ENCODE measurements at places on chromosomes 12 and 14.

- DNase-seq = no peak
Observed at GRCh38 chr12:106074361-106074705, 64.4 kb downstream of the NUAK1 start.

DNA sequence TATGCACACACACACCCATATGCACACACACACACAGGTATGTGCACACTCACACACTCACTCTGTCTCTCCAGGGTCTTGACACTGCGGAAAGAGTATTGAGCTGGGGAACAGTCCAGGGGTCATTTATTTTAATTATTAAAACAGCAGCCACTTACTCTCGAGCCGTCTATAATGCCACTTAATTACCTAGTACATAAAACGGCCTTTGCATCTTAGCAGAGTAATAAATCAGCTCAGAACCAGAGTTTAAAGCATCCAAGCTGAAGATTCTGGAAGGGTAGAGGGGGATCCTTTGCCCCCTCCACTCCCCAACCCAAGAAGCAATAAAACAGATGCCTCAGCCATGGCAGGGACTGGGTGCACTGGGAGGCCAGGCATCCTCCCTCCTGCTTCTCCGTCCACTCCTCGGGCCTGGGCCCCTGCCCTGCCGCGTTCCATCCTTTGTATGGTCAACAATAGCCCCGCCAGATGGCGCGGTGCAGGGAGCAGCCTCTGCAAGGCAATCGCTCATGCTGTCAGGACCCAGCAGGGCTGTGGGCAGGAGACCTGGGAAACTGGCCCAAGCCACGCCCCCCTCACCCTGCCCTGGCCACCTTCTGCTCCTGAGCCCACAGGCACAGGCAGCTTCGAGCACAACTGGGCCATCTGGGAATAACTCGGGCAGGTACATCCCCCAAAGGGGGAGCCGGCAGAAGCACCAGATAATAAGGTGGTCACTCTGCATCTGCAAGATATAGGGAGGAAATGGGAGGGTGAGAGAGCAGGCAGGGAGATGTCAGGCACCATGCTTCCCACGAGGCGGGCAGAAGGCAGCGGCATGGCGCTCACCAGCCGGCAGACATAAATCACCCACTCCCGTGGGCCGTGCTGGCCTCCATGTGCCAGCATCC is 40.9 kb downstream of the CCDC85C start:
- DNase-seq = no peak

GRCh38 chr12:49708851-49709250 is 1.6 kb upstream of the FMNL3 start:
- no peak for DNase-seq

DNA sequence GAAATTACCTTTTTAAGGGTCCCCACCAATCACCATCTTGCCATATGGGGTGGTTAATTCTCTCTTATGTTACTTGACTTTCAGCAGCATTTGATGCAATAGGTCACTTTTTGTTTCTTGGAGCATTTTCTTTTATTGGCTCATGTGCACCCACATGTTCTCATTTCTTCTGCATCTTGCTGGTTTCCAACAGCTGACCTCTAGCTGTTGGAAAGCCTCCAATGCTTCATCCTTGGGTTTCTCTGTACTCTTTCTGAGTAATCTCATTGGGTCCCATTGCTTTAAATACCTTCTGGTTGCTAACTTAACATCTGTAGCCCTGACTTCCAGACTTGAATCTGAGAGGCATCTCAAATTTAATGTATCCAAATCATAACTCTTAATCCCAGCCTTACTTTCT is 116.8 kb downstream of the CRADD start:
- no peak for DNase-seq

DNA sequence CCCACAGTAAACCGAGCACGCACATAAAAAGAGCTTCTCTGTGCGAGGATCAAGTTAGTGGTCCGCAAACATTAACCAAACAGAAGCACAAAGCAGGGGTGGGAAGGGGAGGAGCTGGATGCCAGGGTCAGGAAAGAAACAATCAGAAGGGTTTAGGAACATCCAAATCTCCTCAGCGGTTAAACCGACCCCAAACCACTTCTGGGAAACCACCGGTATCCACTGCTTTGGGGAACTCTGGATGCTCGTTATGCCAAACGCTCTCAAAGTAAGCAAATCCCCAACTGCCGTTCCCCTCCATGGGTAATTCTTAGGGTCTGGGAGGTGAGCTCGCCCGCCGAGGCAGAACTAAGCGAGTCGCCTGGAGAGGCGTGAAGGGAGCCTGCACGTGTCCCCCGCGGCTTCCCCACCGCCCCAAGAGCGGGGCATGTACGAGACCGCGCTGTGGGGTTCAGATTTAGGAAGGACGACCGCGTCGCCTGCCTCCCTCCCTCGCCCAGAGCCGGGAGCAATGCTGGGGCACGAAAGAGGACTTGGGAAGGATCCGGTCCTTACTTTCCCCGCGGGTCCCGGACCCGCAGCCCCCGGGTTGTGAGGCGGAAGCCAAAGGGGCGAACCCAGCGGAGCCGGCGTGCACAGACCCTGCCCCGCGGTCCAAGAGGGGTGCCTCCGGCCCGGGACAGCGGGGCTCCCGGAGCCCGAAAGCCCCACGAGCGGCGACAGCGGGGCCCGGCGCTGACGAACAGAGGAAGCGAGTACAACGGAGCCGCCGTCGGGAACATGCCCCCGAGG is 711 bp downstream of the SBNO1 start:
- DNase-seq = no peak

DNA sequence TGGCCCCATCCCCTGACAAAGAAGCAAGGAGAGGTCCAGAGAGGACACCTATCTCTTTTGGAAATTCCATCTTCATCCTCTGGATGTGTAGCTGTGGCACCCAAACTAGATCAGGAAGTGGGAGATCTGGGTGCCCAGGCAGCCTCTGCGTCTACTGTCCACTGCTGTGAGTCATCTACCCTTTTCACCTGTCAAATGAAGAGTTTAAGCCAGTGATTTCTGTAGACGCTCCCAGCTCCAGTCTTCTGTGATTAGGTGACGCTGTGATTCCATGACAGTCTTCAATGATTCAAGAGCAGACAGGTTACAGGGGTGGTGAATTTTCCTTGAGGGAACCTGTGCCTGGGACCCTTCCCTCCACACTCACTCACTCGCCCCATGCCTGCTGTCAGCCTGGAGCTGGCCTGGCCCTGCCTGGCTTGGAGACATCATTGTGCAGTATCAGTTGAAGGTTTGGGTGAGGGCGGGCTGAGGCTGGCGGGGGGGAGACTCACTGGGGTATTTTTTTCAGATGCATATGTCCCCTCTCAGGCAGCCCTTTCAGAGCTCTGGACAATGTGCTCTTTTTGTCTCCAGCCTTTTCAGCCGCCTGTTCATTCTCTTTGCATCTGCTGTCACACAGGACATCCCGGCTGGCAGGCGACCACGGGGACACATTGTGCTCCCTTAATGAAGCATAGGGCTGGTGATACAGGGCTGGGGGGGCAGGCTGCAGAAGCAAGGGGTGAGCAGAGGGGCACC is 56.8 kb upstream of the PARP11 start:
- no peak for DNase-seq

- no peak for DNase-seq
Observed at GRCh38 chr14:58752289-58752688, 114.5 kb downstream of the DACT1 start.

DNA sequence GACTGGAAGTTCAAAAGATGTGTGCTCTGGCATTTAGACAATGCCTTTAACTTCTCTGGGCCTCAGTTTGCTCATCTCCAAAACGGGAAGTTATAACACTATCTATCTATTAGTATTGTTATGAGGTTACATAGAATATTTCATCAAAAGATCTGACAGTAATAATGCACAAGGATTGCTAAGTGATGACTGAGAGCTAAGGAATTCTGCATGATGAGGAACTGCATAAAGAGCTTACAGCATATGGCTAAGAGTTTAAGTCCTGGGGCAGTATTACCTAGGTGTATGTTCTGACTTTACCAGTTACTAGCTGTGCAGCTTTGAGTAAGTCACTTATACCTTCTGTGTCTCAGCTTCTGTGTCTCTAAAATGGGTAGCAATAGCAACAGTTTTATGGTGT is 160.1 kb upstream of the TMPO start:
- DNase-seq = no peak

GRCh38 chr12:55686366-55687010 is 21.2 kb downstream of the ITGA7 start:
- DNase-seq = no peak

Data from activated CD8-positive, alpha-beta memory T cell treated with anti-CD3 and anti-CD28 coated beads for 1 hour (primary cell).